ENCODE measurements at places on chromosomes 1 and 21. TPM values are rescaled to one million over a fixed set of nuclear protein-coding genes. Genes with fewer than 3 reads are reported as not detected.
A peak's percentile ranks its signal among the peaks of the same experiment; 100 is the strongest.

GRCh38 chr1:212412374-212412773 lies 2.3 kb downstream of the PACC1 start:
- DNase-seq, result peak; percentile 25

- DNase-seq, result no peak
Measured at GRCh38 chr1:180257486-180257885, 27.4 kb downstream of the LHX4 start.

DNA sequence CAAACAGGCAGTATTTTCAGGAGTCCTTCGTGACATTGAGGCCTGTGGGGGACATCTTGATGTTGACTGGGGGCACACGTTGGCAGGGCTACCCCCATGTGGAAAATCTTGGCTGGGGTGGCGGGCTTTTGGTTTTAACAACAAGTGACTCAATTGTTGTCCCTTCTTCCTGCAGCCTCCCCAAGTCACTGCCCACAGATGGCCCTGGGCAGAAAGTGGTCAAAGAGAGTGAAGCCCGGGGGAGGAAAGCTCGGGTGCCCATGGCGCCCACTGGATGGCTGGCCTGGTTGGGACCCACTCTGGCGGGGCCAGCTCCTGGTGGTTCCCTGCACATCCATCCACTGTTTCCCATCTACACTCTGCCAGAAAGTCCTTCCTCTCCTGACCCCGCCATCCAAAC lies 24.6 kb upstream of the ZNF648 start:
- DNase-seq, result no peak

DNA sequence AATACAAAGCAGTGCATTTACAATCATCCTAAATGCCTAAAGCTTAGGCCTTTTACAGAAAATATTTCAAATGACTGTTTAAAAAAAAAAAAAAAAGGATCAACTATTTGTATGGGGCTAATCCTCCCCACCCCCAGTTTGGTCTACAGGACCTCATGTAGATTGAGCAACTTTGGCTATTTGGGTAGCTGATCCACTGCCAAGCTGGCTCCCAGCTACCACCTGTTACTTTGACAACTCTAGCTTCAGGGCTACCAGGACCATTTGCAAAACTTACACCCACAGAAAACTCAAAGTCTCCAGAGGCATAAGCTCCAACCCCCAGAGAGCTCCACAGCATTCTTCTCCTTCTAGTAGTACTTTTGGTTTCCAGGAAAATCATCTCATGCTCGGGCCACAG lies 29.4 kb downstream of the JAK1 start:
- DNase-seq, result no peak

DNA sequence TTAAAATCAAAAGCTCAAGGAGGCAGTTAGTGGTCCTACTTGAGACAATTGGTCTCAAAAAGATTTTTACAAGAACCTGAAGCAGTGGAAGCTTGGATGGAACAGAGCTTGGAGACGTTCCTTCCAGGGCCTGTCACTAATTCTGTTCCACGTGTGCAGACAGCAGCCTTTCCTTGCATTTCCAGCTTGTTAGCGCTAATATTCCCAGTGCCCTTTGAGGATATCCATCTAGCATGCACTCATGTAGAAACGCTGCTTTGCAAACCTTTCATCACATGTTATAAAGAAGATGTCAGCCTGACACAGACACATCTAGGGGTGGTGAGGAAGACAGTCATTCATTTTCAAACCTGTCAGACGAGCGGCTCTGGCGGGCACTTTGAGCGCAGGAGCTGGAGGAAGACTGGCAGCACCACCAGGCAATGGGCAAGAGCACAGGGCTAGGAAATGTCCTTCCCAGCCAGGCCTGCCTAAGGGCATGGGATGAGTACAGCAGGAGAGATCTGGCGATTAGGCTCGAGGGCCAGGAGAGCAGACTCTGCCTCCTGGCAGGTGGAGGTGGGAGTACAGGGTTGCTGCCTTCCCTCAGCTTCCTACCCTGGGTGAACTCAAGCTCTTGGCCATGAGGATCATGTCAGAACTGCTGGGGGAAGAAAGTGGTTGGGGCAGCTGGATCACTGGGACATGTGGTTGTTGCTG lies 55.5 kb downstream of the CASQ2 start:
- no peak for DNase-seq

DNA sequence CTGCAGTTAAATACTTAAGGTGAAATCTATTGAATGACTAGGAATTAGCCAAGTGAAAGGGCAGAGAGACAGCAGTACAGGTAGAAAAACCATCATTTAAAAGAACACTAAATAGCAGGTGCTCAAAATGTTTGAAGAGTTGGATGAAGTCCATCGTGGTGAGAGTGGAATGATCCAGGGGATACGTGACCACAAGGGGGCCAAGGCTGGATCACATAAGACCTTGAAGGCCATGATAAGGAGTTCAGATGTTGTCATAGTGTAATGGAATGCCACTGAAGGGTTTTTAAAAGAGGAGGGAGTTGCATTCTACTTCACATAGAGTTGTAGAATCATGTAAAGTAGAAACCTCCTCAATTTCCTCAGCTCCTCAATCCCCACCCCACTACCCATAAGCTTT lies 34.8 kb upstream of the HOOK1 start:
- DNase-seq, result no peak

DNA sequence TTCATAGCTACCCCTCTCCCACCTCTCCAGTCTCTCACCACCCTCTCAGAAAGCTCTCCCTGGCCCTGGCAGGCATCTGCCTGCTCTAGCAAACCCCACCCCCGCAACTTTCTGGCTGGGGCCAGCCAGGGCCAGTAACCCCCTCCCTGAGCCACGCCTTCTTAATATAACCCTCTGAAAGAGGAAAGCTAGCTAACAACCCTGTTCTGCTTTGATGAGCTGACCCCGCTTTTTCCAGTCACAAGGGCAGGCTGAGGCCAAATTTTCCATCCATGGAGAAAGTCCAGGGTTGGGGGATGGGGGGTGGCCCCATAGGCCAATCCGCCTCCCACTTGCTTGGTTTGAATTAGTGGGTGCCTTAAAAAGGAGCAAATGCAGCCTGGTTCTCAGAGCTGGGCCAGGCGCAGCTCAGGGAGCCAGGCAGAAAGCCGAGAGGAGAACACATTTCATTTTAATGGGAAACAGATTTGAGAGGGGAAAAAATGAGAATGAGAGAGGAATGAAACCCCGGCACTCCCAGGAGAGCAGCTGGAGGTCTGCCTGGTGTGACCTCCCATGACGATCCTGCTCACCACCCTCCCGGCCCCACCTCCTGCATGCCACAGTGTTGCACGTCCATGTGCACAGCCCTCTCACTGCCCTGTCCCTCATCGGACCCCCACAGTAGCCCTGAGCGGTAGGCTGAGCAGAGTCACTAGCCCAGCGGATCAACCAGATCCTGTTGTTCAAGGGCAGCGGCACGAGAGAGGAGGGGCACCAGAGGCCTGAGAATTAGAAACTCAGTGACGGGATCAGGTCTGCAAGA lies 62.3 kb downstream of the OPTC start:
- peak; percentile 98 for DNase-seq

- no peak for DNase-seq
Measured at GRCh38 chr1:19925342-19926070, 2.1 kb upstream of the PLA2G2E start.

DNA sequence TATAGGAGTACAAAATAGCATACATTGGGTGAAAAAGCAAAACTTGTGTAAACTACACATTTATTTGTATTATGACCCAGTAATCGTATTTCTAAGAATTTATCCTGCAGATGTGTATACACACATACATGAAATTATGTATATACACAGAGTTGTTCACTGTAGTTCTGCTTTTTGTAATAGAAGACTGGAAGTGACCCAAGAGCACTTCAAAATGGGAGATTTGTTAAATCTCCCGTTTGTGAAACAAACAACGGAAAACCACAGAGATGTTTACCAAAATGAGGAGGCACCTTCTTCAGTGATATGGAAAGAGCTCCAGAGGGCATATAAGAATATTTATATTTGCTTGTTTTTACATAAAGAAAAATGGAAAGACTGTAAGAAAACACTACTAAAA lies 18.0 kb upstream of the MNDA start:
- DNase-seq, result no peak

DNA sequence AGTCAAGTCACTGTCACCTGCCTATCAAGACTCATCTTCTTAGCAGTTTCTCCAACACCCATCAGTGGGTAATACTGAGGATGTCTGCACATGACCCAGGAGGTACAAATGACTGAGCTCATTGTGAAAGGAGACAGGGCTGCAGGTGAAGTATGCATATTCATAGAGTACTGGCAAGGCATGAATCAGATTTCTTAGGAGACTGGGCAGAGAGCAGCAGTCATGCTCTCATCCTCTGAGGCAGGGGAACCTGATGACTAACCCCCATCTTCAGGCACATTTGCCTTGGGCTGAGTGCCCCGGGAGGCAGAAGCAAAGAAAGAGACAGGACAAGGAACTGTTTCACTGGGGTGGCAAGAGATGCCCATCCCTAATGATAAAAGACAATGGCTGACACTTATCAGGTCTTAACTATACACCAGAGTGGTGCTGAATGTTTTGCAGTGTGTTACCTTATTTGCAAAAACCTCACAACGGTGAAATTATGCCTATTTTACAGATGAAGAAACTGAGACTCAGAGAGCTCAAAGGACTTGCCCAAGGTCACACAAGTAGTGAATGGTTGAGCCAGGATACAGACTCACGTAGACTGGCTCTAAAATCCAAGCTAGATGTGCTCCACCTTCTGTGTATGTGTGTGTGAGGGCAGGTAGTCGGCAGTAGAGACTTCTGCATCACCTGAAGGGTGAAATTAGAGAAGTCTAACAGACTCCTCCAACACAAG lies 9.2 kb upstream of the GRHL3 start:
- DNase-seq, result no peak

GRCh38 chr1:201783058-201783457 lies 45.9 kb upstream of the IPO9 start:
- no peak for DNase-seq

GRCh38 chr1:77857552-77857951 lies 30.9 kb upstream of the NEXN start:
- DNase-seq, result peak; percentile 25

DNA sequence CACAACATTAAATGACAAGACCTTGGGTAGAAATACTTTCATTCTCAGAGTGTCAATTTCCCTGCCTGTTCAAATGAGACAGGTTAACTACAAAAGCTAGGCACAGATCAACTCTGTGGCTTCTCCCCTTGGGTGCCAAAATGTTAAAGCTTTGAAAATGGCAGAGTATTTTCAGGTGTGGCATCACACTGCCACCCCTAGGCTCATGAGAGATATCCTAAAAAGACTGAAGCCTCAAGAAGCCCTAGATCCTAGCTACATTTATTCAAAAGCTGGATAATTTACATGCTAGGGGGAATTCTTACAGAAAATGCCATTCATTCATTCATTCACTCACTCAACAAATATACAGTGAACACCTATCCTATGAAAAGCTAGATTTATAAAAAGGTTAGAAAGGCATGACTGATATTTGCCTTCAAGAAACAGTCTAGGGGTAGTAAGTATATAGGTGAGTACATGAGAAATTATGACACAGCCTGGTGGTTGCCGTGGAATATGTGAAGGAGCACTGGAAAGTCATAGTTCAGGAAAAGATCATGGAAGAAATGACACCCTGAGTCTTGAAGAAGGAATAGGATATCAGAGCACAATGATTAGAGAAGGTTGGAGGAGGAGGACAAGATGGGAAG lies 15.9 kb upstream of the RAB4A start:
- DNase-seq, result peak; percentile 24

GRCh38 chr1:221543529-221544120 lies 198.3 kb downstream of the DUSP10 start:
- DNase-seq, result no peak

DNA sequence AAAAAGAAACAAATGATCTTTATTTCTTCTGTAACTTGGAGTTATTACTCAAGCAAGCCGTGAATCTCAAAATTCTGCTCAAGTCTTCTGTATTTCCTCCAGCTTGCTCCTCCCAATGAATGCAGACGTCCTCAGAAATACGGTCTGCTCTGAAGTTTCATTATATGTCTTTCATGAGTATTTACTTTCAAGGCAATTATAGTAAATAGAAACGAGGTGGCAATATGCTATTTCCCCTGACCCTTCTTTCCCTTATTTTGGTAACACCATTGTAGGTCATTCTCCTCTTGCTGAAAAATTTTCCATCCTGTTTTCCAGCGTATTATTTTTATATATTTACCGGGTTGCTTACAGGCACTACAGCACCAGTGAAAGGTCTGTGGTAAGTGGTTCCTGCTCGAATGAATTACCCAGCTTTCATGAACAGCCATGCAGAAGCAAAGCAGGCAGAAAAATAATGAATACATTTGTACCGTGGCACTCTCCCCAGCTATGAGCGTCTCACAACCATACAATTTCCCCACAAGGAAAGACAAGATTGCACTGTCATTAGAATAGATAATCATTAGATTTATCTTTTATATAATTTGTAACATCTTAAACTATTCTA lies 350.9 kb upstream of the PKN2 start:
- DNase-seq, result no peak

The UCHL5 gene
- total RNA-seq, result 33.4 TPM

The TDRD10 gene
- total RNA-seq, result not detected

The ALG14 gene
- 2.1 TPM for total RNA-seq

The TMEM269 gene
- total RNA-seq, result not detected

The AKIRIN1 gene
- 54.1 TPM for total RNA-seq

The HUNK gene
- 13.6 TPM for total RNA-seq
